ENCODE measurements at places on chromosomes 11 and 22.

GRCh38 chr22:33111491-33111890 is 53.3 kb upstream of the SYN3 start:
- no peak for DNase-seq

- DNase-seq = no peak
Observed at GRCh38 chr11:3675971-3676370, 4.8 kb upstream of the CHRNA10 start.

- no peak for DNase-seq
Observed at GRCh38 chr11:72524711-72525110, 90.4 kb upstream of the CLPB start.

- no peak for DNase-seq
Observed at GRCh38 chr11:76131142-76131541, 75.2 kb downstream of the WNT11 start.

GRCh38 chr11:97078443-97078842 is 688.6 kb downstream of the JRKL start:
- no peak for DNase-seq

DNA sequence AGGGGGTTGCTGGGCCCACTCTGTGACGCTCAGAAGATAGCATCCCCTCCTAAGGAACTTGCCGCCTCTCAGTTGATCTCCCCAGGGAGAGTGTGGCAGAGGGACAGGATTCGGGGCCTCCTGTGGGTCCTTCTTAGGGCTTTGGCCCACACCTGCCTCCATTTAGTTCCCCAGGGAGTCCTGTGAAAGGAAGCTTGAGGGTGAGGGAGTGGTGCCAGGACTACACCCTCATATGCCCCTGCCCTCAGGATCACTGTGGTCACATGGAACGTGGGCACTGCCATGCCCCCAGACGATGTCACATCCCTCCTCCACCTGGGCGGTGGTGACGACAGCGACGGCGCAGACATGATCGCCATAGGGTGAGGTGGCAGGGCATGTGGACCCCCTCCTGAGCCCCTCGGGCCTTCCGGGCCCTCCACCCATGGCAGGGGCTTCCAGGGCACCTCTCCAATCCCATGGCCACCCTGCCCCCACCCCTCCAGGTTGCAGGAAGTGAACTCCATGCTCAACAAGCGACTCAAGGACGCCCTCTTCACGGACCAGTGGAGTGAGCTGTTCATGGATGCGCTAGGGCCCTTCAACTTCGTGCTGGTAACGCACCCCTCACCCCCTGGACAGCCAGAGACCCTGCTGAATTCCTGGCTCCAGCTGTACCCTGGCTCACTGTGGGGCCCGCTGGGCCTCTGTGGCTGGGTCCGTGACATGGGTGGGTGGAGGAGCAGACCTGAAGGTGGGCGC is 3.5 kb downstream of the INPP5J start:
- no peak for DNase-seq

DNA sequence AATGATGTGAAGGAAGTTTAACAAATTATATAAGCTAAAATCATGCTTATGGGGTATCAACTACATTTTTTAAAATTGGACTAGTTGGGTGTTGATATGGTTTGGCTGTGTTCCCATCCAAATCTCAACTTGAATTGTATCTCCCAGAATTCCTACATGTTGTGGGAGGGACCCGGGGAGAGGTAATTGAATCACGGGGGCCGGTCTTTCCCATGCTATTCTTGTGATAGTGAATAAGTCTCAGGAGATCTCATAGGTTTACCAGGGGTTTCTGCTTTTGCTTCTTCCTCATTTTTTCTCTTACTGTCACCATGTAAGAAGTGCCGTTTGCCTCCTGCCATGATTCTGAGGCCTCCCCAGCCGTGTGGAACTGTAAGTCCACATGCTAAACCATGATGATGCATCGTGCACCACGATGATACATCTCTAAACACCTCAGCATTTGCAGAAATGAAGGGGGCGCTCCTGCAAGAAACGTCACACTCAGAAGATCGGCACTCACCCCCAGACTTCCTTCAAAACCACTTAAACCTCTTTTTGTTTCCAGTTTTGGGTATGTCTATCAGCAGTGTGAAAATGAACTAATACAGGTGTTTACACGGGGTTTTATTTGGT is 340.0 kb downstream of the SHANK2 start:
- no peak for DNase-seq

GRCh38 chr11:133745791-133746190 is 99.5 kb downstream of the SPATA19 start:
- DNase-seq = no peak

DNA sequence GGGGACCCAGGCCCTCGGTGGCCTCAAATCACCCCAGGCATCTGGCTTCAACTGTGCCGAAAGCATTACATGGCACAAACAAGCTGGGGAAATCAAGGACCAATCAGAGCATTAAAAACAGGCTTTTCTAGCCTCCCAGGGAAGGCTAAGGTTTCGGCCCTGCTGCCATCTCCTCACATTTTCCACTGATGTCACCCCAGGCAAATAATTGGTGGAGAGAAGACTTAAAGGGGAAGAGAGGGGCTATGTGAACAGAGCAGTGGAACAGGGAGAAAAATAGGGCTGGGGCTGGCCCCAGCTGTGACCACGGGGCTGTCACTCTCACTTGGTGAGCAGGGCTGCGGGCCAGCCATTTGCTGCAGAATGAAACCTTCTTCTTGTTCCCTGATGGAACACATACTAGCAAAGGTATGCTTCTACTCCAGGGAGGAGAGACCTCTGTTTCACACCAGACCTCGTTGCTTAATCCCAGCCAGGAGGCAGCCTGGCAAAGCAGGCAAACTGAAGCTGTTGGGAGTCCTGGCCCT is 581.3 kb downstream of the SOX6 start:
- DNase-seq = no peak

- no peak for DNase-seq
Observed at GRCh38 chr11:95702526-95702925, 87.1 kb downstream of the FAM76B start.

DNA sequence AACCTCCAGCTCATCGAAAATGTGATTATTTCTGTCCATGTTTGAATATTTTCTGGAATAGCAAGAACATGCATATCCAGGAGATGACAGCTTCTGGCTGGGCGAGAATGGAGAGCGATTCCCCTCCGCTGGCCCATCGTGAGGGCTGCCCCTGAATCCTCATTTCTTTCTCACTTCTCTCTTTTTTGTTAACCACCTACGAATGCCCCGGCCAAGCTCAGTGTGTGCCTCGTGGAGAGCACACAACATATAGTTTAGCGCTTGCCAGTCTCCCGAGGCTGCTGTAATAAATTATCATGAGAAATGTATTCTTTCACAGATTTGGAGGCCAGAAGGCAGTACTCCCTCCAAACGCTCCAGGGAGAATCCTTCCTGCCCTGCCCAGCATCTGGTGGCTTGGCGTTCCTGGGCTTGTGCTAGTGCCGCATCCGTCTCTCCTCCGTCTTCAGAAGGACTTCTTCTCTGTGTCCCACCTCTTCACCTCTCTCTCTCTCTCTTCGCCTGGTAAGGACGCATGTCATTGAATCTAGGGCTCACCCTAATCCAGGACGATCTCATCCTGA is 1306.0 kb downstream of the TBC1D22A start:
- no peak for DNase-seq

Measured in activated CD8-positive, alpha-beta memory T cell treated with anti-CD3 and anti-CD28 coated beads for 1 hour (primary cell).